GM03348 (cell line): ENCODE measurements at places on chromosomes 11 and 22.
A peak's percentile ranks its signal among the peaks of the same experiment; 100 is the strongest.

GRCh38 chr22:32822179-32822877 is 20.8 kb downstream of the TIMP3 start:
- no peak for DNase-seq

- DNase-seq: no peak
Measured at GRCh38 chr11:40149721-40150120, 1309.7 kb downstream of the LRRC4C start.

DNA sequence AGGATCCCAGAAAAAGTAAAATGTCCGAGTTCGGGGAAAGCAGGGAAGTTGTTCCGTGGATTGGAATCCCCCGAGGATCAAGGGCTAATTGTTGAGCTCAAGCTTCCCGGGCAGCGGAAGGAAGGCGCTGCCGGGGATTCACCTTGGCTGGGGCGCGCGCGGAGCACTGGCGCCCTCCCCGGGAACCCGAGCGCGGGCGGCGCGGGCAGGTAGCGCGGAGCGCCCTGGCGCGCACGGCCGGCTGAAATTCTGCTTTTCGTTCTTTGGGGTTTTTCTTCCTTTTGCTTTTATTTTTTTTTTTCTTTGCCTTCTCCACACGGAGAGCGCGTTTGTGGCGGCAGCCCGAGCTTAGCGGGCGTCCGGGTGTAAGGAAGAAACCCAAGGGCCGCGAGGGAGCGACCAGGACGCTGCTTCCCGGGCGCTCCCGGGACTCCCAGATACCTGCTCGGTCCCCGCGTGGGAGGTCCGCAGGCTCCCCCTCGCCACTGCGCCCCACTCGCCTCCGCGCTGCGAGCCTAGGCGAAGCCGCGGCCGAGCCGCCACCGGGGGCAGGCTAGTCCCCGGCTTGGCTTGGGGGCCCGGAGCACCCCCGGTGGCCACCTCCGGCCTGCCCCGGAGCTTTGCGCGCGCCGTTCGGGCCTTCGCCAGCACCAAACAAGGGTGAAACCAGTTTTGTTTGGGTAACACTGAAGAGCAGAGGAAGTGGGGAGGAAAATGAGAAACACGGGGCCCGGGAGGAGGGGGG is 4.8 kb upstream of the IGF2 start:
- no peak for DNase-seq

- no peak for DNase-seq
Measured at GRCh38 chr22:28241656-28242290, 322.7 kb upstream of the PITPNB start.

GRCh38 chr22:49565516-49565855 is 262.2 kb downstream of the BRD1 start:
- DNase-seq: no peak

DNA sequence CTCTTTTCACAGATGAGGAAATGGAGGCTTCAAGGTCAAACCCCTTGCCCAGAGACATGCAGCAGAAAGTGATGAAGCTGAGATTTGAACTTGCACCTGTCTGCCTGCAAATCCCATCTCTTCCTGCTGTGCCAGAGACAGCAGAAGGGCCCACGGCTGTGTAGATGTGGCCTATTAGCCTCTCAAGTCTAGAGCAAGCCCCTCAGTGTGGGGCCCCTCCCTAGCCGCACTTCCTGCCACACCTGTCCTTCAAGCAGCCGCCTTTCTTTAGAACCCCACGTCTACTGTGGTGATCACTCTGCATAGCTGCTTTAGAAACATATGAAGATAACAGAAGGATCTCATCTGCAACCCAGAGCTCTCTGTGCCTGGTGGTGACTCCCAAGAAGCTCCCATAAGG is 41.2 kb upstream of the JAM3 start:
- no peak for DNase-seq

DNA sequence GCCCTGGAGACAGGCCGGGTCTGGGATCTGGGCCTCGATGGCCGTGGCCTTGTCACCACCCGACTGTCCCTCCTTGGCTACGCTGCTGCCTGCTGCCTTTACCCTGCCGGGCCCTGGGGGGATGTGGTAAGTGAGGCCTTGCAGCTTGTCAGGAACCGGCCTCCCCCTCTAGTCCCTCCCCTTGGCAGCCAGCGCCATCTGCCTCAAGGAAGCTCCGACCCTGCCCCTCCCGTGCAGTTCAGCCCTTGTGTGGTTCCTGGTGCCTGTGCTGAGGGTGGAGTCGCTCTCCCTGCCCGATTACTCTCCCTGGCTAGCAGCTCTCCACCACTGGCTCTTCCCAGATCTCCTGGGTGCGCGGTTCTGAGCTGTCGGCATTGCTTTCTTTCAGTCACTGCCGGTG is 33.7 kb downstream of the CTTN start:
- no peak for DNase-seq

DNA sequence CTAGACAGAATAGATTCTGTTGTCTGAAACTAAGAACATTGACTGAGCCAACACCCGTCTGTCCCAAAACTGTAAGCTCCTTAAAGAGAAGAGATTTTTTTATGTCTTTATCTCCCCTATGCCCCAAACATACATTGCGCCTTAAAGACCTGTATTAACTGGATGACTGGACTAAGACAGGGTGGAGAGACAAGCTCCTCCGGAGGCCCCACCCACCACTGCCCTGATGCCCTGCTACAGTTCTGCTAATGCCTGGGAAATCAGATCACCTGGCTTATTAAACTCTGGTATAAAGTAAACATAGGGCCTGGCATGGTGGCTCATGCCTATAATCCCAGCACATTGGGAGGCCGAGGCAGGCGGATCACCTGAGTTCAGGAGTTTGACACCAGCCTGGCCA is 203.7 kb downstream of the TENM4 start:
- DNase-seq: peak; percentile 17

GRCh38 chr11:3664032-3664630 is 7.1 kb downstream of the CHRNA10 start:
- DNase-seq: no peak

GRCh38 chr22:50252082-50253045 is 1.3 kb upstream of the HDAC10 start:
- peak; percentile 82 for DNase-seq

DNA sequence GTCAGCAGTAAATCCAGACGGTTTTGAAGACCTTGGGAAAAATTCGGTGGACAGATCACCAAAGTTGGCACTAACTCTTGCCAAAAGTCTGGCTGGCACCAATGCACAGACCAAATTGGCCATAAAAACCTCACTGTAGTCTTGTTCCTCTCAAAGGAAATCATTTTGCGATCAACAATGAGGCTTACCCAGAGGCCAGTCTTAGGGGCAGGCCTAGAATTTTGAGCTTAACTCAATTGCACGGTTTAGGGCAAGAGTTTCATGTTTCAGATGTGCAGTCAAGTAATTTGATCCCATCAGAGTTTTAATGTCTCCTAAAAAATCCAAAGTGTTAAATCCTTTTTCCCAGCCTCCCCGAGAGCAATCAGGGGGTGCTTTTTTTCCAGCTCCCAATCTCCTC is 19.0 kb downstream of the MPPED2 start:
- DNase-seq: no peak

DNA sequence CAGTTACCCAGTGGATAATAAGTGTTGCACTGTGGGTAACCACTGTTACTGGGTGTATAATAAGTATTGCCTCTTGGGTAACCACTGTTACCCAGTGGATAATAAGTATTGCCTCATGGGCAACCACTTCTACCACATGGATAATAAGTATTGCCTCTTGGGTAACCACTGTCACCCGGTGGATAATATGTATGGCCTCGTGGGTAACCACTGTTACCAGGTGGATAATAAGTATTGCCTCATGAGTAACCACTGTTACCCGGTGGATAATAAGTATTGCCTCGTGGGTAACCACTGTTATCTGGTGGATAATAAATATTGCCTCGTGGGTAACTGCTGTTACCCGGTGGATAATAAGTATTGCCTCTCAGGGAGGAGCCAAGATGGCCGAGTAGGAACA is 29.7 kb upstream of the NXPE4 start:
- DNase-seq: no peak

GRCh38 chr11:3747704-3748103 is 49.6 kb downstream of the NUP98 start:
- peak; percentile 83 for DNase-seq

DNA sequence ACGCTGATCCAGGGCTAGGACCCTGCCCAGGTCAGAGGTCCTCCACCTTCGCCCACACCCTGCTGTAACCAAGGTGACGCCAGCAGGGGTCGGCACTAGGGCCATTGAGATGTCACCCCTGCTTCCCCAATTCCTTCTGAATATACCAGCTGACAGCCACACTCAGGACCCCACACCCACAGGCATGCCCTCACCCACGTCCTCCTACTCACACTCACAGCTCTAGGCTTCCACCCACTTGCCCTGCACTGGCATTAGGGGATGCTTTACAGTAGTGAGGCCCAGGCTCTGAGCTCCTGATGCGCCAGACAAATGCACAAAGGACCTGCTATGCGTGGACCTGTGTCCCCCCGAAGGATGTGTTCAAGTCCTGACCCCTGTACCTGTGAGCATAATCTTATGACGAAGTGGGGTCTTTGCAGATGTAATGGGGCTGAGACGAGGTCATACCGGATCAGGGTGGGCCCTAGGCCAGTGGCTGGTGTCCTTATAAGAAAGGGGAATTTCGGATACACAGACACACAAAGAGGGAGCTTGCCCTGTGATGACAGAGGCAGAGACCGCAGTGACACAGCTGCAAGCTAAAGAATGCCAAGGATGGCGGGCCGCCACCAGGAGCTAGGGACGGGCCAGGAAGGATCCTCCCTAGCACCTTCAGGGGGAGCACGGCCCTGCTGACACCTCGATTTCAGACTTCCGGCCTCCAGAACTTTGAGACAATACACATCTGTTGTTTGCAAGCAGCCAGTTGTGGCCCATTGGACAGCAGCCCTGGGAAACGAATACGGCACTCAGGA is 11.2 kb downstream of the WNT11 start:
- no peak for DNase-seq

DNA sequence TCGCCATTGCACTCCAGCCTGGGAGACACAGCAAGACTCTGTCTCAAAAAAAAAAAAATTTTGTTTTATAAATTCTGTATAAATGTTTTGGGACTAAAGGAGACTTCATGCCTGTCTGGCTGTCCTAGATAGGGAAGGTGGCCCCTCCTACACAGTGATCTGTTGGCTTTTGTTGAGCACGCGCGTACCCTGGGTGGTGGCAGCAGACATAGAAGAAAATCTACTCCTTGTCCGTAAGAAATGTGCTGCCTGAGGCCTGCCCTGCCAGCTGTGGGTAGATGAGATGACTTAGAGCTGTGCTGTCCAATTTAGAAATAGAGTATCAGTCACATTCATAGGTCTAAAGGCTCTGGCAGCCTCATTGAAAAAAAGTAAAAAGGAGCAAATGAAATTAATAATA is 37.0 kb downstream of the AP2A2 start:
- DNase-seq: no peak

DNA sequence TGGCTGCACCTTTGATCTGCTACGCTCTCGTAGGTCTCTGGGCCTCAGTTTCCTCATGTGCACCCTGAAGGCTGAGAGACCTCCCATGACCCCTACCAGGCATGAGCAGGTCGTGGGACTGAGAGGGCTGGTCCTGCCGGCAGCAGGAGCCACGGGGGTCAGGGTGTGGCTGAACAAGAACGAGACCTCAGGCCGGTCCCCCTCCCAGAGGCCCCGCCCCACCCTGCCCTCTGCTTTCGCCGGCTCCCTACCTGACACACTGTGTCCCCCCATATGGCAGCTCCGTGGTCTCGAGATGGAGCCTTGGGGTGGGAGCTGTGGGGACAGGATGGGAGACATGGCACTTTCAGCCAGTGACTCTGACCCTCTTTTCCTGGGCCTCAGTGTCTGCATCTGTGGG is 40.6 kb downstream of the CDKN1C start:
- DNase-seq: no peak

DNA sequence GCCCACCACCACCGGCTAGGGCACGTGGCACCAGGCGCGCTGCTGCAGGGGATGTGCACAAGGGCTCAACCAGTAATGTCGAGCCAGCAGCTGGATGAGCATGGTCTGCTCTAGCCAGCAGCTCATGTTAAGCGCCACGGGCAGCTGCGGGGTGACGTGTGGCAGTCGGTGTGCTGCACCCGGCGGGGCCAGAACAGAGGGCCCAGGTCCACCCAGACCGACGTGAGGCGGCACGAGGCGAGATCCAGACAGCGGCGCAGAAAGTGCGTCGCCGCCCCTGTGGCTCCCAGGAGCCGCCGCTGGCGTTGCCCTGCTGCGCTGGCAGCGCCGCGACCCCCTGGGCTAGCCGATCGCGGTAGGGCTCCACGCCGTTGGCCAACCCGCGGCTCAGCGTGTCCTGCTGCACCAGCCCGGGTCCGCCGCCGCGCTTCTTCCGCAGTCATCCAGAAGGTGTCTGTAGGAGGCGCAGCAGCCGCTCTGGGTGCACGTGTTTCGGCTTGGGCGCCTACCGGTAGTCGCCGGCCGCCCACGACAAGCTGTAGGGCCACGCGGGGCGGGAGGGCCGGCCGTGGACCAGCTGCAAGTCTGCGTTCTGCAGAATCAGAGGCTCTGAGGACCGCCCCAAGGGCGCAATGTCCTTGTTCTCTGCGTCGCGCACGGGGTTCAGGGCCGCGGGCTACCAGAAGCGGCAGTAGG is 4.6 kb upstream of the GALR3 start:
- DNase-seq: peak; percentile 73

- no peak for DNase-seq
Measured at GRCh38 chr11:121665206-121665838, 212.6 kb upstream of the SORL1-AS1 start.

DNA sequence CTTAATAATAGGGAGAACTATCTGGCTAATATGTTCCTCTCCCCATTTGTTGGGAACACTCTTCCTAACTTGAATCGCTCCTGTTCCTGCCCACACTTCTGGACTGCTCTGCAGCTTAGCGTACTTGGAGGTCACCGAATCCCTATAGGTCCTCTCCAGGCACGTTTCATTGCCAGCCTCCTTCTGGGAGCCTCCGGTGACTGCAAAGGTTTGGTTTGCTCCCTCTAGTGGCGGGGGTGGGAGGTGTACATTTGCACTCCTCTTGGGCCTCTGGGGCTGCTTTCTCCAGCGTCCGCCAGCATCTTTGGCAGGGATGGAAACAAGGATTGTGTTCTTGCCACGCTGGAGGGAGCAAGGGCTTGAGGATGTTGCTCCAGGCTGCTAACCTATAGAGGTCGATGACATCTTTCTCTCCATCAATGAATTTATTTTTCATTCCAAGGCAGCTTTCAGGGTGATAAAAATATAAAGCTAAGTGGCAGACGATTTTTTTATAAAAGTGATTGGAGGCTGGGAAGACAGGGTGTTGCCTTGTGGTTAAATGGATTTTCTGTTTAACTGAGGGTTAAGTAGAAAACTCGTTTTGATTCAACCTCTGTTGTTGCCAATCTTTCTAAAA is 48.7 kb downstream of the TSPAN18 start:
- peak; percentile 75 for DNase-seq
